ENCODE measurements at places on chromosomes 12 and 14. TPM values are rescaled to one million over a fixed set of nuclear protein-coding genes. Genes with fewer than 3 reads are reported as not detected.
A peak's percentile ranks its signal among the peaks of the same experiment; 100 is the strongest.

The ATP6V1D gene
- total RNA-seq, result 140 TPM

The FAM90A1 gene
- not detected for total RNA-seq

The FOXM1 gene
- total RNA-seq, result 3.3 TPM

The DIO3 gene
- total RNA-seq, result not detected

The GALNT16 gene
- total RNA-seq, result 4.1 TPM

DNA sequence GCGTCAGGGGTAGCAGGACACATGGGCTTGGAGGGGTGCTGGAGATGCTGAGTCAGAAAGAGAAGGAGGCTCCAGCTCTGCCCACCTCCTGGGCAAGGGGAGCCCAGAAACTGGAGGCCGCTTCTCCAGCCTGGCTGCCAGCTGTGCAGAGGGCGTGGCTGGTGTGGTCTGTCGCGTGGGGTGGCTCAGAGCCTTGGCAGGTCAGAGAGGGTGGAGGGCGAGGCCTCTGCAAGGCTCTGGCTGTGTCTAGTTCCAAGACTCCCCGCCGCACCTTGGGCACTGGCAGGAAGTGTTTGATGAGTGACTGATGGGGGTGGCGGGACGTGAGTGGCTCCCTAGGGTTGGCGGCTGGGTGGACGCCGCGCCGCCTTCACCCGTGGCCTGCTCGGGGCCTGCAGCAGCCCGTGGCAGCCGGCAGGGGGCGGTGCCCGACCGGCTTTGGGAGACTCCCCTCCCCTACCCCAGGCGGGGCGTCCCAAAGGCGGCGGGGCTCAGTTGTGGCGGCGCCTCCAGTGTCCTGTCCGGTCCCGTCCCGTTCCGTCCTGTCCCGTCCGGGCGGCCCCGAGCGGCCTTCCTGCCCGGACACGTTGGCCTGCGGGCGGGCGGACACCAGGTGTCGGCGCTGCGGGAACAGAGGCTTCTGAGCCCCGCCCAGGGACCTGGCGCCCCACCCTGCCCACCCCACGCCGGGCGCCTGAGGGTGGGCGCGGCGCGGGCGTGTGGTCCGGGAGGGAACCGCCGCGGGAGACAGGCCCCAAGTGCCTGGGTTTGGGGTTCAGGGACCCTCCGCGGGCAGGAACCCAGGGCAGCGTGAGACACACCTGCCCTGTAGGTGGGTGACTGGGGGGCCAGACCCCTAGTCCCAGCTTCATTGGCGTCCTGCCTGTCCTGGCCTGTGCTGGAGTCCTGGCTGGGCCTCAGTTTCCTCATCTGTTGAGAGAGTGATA is 39.7 kb downstream of the KRT80 start:
- peak; percentile 99 for DNase-seq

DNA sequence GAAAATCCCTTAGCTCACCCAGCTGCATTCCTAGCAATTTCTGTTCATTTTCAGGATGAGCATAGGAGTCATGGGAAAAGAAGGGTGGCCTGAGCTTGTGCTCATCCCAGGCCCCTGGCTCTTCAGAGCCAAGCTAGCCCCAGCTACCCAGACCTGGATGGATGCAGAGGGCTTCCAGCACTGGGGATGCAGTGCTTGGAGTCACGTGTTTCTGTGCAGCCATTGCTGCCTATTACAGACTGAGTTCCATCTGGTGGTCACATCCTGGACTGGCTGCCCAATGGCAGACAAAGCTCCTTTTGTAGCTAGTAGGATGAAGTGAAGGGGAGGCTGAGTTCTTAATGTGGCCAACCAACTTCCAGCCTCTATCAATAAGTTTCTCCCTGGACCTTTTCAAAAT is 54.2 kb upstream of the JDP2 start:
- DNase-seq, result no peak

DNA sequence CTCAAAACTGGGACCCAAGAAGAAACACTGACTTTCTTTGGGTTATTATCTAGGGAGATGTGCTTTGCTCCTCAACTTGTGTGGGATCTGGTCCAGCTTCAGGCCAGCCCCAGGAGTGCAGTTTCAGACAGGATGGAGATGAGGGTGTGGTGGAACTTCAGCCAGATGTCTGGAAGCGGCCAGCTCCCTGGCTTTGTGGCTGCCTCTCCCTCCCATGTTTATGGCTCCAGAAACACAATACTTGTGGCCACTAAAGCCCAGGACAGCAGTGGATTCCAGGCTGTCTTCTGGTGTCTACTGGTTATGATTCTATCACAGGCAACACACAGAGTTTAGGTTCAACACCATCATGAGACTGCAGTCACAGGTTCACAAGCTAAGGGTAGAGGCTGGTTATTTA is 44.2 kb upstream of the EMP1 start:
- no peak for DNase-seq

DNA sequence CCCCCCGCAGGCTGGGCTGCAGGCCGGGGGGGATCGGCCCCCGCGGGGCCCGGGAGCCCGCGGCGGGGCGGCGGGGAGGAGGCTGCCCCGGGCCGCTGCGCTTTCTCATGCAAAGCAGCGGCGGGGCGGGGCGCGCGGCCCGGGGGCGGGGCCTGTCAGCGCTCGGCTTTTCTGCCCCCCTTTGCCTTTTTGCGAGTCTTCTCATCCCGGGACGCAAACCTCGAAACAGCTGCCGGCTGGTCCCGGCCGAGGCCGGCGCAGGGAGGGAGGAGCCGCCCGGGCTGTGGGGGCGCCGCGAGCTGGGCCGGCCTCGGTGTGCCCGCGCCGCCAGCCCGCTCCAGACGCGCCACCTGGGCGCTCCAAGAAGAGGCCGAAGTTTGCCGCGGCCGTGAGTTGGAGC is at the start of gene FZD10:
Gene FZD10 (plus strand): TSS at position 198 of the 400 bp plus-strand sequence. CDS start 479 bp downstream, outside the sequence.
- no peak for DNase-seq

- no peak for DNase-seq
These were observed 97.2 kb downstream of the ZC3H14 start for GRCh38 chr14:88660056-88660455.

DNA sequence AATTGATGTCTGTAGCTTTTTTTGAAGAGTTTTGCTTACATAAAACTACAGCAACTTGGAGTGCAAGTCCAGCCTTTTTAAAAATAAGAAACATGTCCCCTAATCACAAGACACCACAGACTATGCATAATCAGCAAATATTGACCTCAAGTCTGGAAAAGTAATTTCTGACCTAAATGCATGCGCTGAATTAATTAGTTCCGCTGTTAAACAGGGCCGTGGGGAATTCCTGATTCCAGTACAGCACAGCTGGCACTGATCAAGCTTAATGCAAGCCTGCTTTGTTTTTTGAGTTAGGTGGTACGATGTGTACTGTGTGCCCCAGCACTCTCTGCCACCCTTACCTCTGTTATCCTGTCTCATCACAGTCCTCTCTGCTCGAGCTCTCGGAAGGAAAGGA is 9.2 kb downstream of the MLH3 start:
- no peak for DNase-seq

GRCh38 chr12:62793256-62794217 is 141.4 kb downstream of the PPM1H start:
- peak; percentile 91 for DNase-seq

DNA sequence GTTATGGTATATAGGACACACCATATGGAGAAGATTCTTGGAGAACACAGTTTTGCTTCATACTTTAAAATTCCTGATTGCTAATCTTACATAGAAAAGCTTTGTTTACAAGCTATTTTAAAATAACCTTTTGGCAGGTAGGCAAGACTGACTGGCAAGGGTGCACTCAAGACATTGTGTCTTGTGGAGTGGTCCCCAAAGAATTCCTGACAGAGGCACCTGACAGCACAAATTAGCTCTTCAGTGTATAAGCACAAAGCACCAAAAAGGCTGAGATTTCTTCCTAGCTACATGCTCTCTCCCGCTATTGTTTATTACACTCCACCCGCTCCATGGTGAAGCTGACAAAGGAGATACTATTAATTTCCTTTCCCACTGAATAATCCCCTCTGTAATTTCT is 139.4 kb downstream of the MON2 start:
- no peak for DNase-seq

GRCh38 chr14:96082420-96083300 is 43.5 kb downstream of the C14orf132 start:
- DNase-seq, result no peak

DNA sequence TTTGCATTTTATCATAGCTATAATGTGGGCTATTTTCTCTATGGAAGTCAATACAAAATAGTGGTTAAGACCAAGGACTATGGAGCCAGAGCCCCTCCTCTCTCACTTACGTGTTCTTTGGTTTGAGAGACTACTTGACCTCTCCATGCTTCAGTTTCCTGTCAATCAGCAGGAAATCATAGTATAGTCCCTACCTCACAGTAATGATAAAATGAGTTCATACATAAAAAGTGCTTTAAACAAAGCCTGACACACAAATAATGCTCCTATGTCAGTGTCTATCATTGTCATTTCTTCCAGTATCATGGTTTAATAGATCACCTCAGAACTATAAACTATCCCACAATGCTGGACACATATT is 90.4 kb downstream of the MED13L start:
- no peak for DNase-seq

DNA sequence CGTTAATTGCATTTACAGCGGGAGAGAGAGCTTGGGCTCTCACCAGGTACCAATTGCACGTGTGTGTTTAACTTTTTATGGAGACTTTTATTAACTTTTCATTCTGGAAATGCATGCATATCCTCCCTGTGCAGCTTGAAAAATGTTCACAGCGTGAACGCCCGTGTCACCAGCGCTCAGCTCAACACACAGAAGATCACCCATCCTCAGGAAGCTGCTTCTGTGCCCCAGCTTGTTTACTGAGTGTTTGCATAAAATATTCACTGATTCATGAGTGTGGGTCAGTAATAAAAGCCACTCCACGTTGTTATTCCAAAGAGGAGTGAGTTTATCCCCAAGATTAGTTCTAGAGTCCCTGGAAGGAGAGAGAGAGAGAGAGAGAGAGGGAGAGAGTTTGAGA is 75.5 kb upstream of the FZD10 start:
- DNase-seq, result no peak

GRCh38 chr12:77608271-77608824 is 222.3 kb upstream of the NAV3 start:
- no peak for DNase-seq

DNA sequence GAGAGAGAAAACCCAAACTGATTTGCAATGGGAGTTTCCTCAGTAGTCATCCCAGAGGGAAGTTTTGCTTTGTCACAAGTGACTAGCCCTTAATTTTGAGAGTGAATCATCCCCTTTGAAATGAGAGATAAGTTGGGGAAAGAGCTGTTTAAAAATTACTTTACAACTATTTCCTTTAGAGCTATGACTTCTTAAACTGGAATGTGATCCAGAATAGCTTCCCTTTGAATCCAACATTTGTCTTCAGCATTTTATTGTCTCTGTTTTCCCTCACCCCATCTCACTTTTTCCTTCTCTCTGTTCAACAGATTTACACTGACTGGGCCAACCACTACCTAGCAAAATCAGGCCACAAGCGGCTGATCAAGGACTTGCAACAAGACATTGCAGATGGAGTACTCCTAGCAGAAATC is 109.3 kb downstream of the NAV3 start:
- peak; percentile 54 for DNase-seq

- no peak for DNase-seq
These were observed 424.2 kb downstream of the ETNK1 start for GRCh38 chr12:23049180-23049579.

DNA sequence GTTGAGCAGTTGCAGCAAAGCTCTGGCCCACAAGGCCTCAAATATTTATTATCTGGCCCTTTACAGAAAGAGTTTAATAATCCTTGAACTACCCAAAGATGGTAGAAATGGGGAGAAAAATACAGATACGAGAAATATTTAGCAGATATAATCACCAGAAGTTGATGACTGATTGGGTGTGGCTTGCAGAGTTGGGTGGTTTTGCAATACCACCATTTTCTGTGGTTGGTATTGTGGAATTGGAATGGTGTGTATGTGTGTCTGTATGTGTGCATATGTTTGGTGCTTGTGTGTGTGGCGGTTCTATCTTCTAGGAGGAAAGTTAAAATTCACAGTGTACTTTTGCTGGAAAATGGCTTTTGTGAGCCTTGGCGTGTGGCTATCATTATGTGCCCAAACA is 85.4 kb upstream of the MANSC4 start:
- no peak for DNase-seq

- DNase-seq, result no peak
These were observed 76.4 kb upstream of the DICER1 start for GRCh38 chr14:95233702-95234241.

- DNase-seq, result no peak
These were observed 268.3 kb upstream of the PRKD1 start for GRCh38 chr14:30195941-30196340.

- DNase-seq, result peak; percentile 52
These were observed 5.9 kb upstream of the RCOR1 start for GRCh38 chr14:102586420-102587104.

DNA sequence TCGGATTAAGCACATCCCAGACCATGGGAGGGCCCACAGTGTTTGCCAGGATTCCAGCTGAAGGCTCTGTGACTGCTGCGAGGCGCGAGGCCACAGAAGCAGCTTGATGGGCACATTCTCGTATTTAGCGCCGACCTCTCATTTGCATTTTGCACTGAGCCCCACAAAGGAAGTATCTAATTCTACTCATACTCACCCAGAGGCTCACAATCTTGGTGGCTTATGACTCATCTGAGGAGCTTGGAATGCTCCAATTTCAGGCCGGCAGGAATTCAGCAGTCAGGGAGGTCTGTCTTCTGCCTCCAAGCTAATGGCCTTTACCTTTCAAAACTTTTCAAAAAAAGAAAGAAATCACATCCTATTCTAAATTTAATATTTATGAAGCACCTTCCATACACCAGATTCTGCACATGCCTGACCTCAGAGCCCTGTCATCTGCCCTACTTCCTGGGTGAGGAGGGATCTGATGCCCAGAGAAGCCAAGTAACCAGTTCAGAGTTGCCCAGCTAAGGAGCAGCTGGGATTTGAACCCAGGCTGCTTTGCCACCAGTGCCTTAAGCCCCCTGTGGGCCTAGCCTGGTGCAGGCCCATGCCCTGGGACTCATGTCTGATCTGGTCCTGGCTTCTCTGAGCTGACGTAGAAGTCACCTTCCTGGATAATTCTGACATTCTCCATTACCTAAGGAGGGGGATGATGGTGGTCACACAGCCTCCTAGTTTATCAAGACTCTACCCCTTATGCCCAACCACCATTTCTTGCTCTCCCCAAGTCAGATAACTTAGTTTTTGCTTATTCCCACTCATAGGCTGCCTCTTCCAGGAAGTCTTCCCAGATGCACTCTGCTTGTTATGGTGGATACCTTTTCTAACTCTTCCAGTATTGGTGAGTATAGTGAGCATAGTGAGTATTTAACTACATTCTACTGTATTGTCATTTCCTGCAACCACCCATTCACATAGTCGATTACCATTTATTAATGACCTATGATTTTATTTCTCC is 198.9 kb downstream of the RBM19 start:
- peak; percentile 98 for DNase-seq

GRCh38 chr12:60333461-60333860 is 737.6 kb downstream of the SLC16A7 start:
- no peak for DNase-seq

GRCh38 chr12:19833775-19834501 is 394.6 kb downstream of the AEBP2 start:
- no peak for DNase-seq

DNA sequence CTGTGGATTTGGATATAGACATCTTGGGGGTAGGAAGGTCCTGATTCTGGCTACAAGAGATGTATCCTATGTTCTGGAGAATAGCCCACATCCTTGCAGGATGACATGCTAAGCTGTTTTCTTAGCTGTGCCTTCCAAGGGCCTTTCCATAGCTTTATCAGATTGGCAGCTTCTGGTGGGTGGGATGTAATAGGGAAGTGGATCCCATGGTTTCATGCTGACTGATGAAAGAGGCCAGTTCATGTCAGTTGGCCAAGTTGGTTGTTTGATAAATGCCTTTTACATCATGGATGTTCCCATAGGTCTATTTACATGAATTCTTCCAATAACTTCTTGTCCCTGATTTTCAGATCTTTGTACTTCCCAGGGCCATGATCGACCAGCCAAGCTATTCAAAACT is 169.1 kb upstream of the RMST start:
- no peak for DNase-seq
